ENCODE measurements at places on chromosomes 7 and 10.

- no peak for DNase-seq
Measured at GRCh38 chr10:77713521-77714280, 76.1 kb upstream of the KCNMA1 start.

DNA sequence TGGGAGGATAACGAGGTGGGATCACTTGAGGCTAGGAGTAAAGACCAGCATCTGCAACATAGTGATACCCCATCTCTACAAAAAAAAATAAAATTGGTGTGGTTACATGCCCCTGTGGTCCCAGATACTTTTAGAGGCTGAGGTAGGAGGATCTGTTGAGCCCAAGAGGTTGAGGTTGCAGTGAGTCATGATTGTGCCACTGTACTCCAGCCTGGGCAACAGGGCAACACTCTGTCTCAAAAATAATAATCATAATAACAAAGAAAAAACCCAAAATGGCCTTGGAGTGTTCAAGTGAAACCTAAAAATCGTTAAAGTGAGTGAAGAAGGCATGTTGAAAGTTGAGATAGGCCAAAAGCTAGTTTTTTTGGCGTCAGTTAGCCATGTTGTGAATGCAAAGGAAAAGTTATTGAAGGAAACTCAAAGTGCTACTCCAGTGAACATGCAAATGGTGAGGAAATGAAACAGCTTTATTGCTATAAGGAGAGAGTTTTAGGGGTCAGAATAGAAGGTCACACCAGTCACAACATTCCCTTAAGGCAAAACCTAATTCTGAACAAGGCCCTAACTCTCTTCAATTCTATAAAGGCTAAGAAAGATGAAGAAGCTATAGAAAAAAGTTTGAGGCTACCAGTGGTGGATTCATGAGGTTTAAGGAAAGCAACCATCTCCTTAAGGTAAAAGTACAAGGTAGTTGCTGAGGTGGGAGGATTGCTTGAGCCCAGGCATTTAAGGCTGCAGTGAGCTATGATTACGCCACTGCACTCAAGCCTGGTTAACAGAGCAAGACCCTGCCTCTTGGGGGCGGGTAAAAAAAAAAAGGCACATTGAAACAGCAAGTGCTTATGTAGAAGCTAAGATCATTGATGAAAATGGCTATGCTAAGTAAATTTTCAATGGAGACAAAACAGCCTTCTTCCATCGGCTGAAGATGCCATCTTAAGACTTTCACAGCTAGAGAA is 45.4 kb upstream of the STOX1 start:
- DNase-seq: no peak

DNA sequence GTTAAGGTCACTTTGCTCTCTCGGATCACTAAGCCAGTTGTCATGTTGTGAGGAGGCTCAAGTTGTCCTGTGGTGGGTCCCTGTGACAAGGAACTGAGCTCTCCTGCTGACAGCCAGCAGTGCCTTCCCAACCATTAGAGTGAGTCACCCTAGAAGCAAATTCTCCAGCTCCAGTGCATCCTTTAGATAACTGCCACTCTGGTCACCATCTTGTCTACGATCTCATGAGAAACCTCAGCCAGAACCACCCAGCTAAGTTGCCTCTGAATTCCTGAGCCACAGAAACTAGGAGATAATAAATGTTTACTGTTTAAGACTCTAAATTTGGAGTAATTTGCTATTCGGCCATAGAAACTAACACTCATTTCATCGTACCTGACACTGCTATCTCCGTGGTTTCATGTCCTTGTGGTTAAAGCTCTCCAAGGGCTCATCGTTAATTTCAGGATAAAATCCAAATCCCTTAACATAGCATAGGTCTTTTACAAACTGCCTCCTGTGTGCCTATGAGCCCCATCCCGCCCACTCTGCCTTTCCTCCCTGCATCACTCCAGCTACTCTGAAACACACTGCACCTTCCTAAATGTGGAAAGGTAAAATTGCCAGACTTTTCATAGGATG is 56.5 kb upstream of the WIPF3 start:
- DNase-seq: no peak

DNA sequence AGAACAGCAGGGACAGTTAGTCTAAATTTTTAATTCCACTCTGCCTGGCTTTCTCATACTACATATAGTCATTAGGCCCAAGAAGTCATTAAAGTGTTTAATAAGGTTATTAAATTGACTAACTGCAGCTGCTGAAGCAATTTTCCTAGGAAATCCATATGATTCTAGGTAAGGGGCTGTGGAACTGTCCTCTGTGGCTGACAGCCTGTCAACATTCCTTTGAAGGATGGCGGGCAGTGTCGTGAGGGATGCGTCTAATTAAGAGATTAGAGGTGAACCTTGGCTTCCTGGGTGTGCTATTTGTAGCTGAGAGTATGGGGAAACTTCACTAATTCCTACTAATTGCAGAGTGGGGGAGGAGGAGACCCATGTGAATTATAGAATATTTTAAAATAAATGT is 64.6 kb downstream of the SNX10 start:
- DNase-seq: no peak

Measured in GOT3 (cell line).